Hematopoietic multipotent progenitor cell (in vitro differentiated cells): ENCODE measurements at places on chromosomes 1 and 21.

DNA sequence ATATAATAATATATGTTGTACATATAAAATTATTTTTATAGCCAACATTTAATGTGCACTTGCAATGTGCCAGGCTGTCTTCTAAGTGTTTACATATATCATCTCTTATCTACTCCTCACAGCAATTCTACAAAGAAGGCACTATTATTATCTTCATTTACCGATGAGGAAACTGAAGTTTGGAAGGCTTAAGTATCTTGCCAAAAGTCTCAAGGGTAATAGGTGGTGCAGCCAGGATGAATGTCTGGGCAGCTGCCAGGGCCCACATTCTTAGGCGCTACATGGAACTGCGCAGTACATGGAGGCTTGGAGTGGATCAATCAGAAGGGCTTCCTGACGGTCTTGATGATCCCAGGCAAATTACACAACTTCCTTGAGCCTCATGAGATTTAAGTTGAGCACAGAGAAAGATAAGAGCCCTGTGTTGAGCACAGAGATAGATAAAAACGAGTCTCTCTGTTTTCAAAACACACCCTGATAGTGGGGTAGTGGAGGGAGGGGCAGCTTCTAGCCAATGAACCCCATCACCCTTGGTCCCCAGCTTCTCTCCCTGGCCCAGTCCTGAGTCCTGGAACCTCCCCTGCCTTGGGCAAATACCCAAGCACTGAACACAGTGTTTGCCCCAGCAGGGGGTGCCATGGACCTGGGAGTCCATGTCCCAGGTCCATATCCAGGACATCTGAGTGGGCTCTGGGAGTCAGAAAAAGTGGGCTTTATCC is 9.2 kb downstream of the POU3F1 start:
- DNase-seq, result peak; percentile 39

DNA sequence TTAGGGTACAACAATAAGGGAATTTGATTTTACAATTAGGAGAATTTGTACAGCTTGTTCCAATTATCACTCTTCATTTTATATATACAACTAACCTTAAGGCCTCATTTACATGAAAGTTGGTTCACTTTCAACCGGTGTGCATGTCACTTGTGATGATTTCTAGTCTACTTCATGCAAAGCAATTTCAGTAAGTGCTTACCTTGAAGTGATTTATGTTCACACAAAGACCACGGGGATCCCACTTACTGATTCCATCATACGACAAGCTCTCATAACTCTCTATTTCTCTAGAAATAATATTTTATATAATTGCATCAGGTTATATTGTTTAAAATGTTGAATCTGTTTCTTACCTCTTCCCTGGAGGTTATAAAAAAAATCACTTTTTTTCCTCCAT is 100.3 kb upstream of the CHODL start:
- no peak for DNase-seq

GRCh38 chr1:185895208-185895900 is 161.2 kb downstream of the HMCN1 start:
- DNase-seq, result no peak

DNA sequence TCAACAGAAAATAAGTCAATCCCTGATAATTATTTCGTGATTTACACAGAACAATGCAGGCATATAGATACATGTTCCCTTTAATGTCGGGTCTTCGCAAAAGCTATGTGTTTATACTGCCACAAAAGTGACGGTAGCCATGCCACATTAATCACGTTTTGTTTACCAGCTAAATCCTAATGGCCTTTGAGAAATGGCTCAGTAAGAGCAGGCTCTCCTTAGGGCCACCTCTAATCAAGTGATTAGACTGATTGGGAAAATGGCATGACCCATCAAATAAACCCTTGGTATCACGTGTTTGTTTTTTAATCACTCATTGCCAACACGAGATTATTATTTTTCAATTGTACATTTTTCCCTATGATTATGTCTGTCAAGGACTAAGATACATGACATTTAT is 102.0 kb upstream of the USP25 start:
- DNase-seq, result no peak

GRCh38 chr1:150182247-150182646 is 32.5 kb downstream of the PLEKHO1 start:
- no peak for DNase-seq

GRCh38 chr1:204446413-204447111 is 34.9 kb upstream of the PPP1R15B start:
- peak; percentile 89 for DNase-seq

GRCh38 chr1:109697066-109697465 is 9.4 kb downstream of the GSTM1 start:
- no peak for DNase-seq

- DNase-seq, result no peak
These were observed 239.3 kb downstream of the SIPA1L2 start for GRCh38 chr1:232390590-232390989.

DNA sequence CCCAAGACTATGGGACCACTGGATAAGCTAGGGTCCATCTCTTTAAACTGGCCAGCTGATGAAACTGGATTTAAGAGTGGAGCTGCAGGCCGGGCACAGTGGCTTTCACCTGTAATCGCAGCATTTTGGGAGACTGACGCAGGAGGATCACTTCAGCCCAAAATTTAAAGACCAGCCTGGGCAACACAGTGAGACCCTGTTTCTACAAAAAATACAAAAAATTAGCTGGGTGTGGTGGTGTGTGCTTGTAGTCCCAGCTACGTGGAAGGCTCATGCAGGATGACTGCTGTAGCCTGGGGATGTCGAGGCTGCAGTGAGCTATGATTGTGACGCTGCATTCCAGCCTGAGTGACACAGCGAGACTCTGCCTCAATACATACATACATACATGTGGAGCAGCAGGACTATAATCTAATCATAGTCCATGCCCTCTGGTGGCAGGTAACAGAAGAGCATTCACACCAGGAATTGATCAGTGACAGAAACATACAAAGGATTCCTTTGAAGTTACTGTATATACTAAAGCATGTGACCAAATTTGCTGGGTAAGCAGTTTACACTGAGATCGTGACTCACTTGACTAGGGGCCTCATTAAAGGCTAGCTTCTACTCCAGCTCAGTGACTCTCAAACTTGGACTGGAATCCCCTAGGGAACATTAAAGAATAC is 101.5 kb upstream of the SLFNL1 start:
- DNase-seq, result peak; percentile 9

- no peak for DNase-seq
These were observed 41.1 kb downstream of the ZNF678 start for GRCh38 chr1:227604446-227604845.

DNA sequence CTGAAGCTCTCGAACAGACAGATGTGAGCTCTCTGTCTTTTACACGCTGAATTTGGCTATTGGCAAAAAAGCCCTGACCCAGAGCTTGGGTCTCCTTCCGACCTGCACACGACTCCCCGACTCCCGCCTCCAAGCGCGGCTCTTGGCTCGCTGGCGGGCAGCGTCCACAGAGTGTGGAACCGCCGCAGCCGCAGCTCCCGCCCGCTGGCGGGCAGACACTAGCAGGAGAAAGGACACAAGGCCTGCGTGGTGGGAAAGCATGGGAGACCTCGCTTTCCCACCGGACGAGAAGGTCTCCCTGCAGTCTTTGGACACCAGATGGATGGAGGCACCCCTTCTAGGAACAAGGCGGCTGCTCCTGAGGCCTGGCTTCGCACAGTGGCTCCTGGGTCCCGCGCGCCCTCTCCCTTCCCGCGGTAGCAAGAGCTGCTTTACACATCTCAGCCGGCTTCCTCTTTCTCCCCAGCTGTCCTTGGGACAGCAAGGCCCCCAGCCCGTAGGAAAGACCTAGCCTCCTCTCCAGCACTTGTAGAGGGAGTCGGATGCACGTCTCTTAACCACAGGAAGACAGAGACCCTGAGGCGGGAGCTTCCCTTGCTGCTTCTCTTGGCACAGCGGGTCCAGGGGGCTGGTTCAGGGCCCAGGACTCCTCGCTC is 92.1 kb downstream of the PRKAB2 start:
- no peak for DNase-seq

DNA sequence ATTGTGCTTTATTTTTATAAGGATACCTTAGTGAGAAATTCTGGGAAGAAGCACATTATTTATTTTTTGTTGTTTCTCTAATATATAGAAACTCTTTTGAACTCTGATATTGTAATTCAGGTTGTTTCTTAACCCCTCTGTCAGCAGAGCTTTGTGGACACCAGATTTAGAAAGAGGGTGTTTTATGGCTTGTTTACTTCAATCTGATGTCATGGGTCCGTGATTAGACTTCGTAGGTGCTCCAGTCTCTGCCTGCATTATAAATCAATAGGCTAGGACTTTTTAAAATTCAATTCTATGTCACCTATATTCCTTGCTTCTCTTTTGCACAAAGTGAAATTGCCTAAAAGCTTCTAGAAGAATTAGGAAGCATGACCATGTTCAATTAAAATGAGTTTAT is 47.3 kb upstream of the CCDC190 start:
- no peak for DNase-seq

GRCh38 chr1:27144049-27144748 is 10.7 kb downstream of the SLC9A1 start:
- no peak for DNase-seq

- peak; percentile 40 for DNase-seq
These were observed 1.8 kb downstream of the LAMB3 start for GRCh38 chr1:209650454-209650853.

DNA sequence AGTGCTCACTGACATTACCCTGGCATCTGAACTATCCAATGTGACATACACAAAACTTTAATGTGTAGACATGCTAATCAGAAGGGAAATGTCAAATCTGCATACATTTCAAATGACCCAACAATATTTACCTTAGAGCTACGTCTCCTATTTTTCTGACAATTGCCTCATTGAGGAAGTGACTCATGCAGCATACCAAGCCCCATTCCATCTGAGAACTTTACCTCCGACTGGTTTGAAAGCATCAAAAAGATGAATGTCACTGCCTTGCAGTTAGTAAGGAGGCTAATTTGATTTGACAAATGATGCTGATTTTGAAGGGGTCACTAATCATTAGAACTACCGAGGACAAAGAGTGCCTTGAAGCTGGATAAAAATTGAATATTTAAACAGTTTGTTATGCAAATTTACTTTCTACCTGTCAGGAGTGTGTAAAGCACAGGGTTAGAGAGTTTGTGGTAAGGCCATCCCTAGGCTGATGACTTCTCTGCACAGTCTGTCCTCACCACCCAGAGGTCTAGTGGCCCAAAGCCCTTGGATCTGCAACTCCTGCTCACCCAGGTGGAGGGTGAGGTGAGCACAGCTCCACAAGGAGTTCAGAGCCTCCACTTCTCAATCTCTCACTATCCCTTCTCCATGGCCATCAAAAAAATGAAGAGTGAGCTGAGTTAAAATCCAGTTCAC is 500.3 kb upstream of the C1orf87 start:
- peak; percentile 37 for DNase-seq

DNA sequence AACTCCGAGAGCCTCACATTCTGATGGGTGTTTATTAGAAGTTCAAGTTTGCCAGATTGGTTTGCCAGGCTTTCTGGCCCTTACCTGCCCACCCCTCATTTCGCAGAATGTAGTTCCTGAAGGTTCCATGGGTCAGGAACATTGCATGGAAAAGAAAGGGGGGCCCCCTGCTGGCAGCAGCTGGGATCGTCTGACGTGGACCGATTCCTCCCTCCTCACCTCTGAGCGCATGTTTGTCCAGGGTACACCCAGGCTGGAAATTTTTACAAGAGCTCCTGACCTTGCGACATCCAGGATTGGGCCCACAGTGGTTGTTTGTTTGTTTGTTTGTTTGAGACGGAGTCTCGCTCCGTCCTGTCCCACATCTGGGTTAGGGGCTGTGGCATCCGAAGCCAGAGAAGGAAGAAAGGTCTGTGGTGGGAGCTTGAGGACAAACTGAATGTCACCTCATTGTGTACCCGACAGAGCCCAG is 126.0 kb upstream of the TMEM51 start:
- DNase-seq, result no peak

- DNase-seq, result peak; percentile 76
These were observed 6.1 kb downstream of the SKI start for GRCh38 chr1:2233997-2234761.

GRCh38 chr1:29824025-29824424 is 587.7 kb downstream of the PTPRU start:
- DNase-seq, result no peak

DNA sequence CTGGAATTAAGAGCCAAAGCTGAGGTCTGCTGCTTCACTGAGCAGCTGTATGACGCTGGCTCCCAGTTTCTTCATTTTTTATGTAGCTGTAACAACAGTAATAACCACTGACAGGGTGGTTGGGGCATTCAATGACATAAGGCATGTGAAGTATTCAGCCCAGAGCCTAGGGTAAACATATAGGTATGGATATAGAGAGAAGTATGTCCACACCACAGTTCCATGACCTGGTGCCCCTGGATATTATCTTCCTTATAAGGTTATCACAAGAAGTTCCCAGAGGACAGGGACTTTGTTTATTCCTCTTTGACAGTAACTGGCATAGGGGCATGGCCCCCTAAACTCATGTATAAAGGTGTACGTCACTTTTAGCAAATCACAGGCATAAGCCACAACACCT is 14.7 kb downstream of the RAB42 start:
- DNase-seq, result no peak

DNA sequence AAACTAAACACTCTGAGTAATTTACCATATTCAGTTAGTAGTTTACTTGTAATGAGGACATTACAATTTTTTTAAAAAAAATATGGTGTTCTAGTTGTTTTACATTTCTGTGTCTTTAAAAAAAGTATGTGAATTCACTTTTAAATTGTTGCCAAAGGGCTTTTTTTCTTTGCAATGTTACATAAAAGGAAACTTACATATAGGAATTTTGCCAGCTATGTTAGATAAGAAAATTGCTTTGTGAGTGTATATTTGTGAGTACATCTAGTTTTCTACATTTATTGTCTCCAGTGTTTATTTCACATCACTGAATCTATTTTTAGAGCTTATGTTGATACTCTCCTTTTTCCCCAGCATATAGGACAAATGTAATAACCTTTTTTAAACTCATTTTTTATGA is 206.8 kb downstream of the GPR52 start:
- no peak for DNase-seq

DNA sequence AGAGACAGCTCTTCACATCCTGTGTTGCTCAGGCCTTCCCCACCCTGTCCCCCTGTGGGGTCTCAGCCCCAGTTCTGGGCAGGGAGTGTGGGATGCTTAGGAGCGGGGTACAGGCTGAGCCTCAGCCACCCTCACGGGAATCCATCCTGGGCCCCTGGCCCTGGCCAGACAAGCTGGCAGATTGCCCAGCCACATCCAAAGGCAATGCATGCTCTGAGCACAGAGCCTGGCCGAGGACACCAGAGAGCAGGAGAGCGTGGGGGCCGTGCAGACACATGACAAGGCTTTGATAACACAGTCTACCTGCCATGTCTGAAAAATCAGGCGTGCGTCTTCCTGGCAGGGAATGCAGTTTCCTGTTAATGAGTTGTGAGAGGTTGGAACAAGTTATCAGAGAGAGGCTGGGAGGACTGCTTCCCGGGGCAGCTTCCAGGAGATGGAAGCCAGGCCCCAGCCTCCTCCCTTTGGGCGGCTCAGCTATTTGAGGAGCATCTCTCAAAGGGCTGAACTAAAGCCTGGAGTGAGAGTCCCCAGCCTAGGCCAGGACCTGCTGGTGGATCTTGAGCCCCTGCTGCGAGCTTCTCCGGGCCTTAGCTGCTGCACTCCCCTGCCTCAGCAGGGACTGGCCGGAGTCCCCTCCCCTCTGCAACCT is 72.2 kb upstream of the SELENON start:
- no peak for DNase-seq
